ENCODE measurements at places on chromosomes 4 and X.

DNA sequence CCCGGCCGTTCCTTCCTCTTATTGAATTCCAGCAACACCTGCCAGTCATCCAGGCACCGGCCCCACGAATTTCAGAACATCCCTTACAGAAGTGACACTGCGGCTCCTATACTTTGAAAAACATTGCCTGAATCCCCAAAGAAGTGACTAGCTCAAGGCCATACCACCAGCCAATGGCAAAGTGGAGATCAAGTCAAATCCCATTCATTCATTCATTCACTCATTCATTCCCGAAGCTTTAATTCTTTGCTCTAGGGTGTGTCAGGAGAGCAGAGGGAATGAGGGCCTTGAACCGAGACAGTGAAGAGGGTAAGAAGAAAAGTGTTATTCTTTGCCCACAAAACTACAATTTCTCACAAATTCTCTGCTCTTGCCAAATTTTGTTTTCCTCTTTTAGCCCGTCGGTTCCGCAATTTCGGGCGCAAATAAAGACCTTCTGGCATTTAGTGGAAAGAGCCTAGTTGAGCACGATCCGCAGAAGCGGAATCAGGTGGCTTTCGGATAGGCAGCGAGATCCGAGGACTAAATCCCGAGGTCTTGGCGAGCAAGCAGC is 824 bp upstream of the HMGB3 start:
- DNase-seq, result no peak

DNA sequence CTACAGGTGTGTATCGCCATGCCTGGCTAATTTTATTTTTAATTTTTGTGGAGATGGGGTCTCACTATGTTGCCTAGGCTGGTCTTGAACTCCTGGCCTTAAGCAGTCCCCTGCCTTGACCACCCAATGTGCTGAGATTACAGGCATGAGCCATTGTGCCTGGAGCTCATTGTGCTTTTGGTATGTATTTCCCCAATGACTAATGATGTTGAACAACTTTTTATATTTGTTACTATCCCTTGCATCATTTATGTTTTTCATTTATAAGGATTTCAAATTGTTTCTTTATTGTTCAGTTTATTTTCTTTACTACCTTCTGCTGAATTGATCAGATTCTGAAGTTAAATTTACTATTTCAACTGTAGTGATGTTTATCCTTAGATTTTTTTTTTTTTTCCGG is 199.7 kb downstream of the CEP135 start:
- DNase-seq, result no peak

DNA sequence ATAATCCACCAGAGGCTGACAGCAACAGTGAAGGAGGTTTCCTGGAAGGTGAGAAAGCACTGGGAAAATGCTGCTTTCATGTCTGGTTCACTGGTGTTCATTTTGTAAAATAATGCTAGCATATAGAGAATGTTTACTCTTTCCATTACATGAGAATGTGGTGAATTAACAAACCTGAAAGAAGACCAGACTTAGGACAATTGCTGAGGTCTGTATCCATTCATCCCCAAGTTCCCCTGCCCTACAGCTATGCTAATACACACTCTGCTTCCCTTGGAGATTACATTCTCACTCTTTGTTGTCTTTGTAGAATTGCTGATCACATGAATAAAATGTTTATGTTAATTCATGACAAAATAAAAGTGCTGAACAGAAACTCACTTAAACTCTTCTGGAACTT is 99.5 kb downstream of the ARHGAP6 start:
- no peak for DNase-seq

DNA sequence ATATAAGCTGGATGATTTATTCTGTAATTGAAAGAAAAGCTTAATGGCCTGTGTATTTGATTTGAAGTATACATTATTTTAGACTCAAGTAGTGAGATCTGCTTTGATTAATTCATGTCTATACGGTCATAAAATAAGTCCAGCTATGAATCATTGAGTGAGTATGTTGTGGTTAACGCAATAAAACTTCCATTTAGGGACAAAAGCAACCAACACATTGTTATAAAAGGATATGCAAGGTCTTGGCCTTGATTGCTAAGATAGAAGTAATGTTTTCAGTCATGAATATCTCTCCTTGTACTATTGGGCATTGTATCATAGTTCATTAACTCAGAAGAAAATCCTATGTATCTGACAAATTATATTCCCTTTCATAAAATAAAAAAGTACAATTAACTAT is 162.1 kb downstream of the EPHA5 start:
- DNase-seq, result no peak

DNA sequence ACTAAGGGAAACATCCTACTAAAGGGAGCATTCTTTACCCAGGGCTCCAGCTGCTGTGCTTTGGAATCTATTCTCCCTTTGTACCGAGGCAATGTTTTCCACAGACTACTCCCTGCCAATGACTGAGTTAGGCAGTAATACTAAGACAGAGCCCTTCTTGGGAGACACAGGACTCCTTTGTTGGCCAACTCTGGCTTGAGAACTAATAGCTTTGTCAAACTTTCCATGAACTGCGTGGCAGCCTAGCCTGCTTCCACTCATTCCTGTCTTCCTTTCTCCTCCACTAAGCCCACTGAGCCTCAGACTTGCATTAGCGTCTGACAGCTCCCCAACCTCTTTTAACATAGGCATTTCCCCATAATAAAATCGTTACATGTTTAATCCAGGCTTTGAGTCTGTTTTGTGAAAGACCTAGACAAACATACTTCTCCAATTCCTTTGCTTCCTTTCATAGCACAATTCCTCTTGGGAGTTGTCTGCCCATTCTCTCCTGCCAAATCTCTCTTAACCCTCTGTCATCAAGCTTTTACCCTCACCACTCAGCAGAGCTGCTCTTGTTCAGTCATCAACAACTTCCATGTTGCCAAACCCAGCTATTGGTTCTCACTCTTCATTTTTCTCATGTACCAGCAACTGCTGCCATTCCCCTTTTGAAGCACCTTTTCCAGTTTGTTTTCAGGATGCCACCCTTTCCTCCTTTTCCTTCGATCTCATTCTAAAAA is 300.3 kb upstream of the IGFBP7 start:
- DNase-seq, result no peak

- no peak for DNase-seq
Observed at GRCh38 chrX:133697656-133698055, 282.4 kb upstream of the GPC4 start.

GRCh38 chr4:128847082-128847724 is 37.7 kb downstream of the JADE1 start:
- no peak for DNase-seq

DNA sequence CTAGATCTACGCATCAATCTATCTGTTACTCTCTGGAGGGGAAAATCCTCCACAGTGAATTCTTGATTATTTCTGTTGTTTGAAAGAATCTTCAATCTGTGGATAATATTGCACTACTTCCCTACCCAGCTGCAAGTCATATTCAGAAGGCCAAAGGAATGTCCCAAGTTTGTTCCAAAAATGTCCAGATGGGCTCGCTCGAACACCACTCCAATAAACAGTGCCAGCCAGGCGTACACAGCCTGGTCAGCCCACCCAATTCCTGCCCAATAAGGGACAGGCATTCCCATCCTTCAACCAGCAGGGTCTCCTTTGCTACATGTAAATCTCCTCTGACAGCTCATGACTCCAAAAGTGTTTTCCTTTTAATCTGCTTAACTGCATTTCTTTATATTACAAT is 80.7 kb upstream of the GPM6B start:
- DNase-seq, result no peak

DNA sequence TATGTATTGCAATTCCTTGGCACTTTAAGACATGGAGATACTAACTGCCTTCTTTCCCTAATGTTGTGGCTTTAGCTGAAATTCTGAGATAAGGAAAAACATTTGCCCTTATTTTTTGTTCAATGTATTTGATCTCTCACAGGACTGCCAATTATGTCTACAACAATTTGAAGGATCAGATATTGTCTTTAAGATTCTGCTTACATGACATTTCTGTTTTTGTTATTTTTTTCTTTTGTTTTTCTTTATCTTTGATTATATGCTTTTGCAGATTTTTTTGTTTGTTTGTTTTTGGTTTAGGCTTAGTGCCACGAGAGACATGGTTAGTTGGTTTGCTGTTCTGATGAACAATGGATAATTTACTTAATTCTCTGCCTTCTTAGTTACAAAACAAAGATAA is 303.3 kb downstream of the TECRL start:
- DNase-seq, result no peak

DNA sequence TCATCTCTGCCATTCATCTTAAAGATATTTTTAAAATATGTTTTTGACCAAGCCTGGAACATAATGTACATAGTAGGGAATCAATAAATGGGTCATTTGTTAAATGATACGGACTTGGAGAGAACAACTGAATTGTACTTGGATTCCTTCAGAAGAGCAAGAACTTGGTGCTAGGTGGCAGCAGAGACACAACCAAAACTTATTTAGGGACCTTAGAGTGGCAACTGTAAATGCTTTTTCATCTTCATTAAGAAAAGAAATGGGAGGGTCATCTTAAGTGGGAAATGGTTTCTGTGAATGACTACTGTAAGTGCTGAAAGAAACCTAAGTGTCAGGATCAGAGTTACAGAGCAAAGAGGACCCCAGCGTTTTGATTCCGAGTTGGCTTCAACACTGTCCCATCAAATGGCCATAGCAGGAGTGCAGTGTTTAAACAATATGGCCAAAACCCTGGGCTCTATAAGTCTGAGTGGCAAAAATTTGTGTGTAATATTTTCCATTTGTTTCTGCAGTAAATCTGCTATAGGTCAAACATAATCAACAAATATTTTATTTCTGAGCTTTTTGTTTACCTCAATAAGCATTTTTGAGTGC is 213.6 kb downstream of the PALLD start:
- DNase-seq, result peak; percentile 81

DNA sequence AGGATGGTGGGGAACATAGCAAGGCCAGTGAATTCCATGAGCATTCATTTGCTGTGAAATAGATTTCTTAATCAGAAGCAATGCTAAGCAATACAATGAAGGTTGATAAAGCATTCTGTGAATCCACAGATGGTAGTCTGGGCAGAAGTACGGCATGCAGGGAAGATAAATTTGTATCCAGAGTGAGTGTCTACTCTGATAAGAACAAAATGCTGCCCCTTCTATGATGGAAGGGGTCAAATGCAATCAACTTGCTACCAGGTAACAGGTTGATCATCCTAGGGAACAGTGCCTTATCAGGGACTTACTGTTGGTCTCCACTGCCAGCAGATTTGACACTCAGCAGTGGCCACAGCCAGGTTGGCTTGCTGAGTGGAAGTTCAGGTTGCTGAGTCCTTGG is 189.4 kb downstream of the MAB21L2 start:
- no peak for DNase-seq

DNA sequence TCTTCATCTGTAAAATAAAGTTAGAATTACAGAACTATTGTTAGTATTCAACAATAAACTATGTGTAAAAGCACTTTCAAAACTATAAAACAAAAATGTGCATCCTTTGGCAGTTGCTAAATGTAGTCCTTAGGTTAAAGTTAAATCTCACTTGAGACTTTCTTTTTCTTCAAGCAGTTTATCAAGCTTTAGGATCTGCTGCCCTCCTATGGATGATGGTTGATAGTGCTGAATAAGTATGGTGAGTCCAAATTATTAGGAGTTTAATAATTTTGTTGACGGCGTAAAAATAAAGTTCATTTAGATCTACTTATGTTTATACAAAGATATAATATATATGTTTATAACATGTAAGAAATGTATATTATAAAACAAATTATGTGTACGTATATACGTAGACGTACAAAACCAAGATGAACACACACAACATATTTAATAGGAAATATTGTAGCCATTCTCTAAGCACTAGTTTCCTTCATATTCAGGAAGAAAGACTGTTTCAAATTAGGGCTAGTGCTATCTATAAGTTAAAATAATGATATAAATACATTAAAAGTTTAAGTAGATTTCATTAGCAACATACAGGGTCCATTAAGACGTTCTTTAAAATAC is 22.3 kb downstream of the UGT2A2 start:
- peak; percentile 77 for DNase-seq

- peak; percentile 37 for DNase-seq
Observed at GRCh38 chr4:189124149-189124758, 816.4 kb upstream of the FRG1 start.

DNA sequence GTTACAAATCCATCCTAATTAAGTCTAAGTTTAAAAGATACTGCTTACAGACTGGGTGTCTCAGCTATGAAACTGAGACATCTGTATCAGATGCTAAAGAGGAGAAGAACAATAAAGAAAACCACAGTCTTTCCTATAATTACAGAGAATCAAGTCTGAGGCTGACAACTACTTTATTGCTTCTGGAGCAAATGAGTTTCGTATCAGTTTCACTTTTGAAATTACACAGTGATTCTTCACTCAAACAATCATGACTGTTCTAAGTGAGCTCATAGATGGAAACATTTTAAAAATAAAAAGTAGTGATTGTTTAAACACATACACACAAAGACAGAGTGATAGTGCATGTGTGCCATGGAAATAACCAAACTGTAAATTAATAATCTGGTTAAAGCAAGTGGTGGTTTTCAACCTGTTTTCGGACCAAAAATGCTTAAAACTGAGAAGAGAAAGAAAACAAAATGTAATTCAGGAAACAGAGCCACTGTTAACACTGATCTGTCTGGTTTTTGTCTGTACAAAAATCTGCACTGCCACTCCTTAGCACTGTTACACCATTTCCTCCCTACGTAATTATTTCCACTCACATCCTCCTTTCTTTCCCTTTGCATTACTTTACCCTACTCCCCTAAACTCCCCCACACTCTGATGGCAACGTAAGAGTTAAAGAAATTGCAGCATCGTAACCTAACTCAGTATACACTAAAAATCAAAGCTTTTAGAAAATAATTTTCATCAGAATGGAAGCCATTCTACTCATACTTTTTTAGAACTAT is 12.5 kb downstream of the RFC1 start:
- peak; percentile 75 for DNase-seq

GRCh38 chrX:46710927-46711623 is 47.8 kb downstream of the SLC9A7 start:
- no peak for DNase-seq

DNA sequence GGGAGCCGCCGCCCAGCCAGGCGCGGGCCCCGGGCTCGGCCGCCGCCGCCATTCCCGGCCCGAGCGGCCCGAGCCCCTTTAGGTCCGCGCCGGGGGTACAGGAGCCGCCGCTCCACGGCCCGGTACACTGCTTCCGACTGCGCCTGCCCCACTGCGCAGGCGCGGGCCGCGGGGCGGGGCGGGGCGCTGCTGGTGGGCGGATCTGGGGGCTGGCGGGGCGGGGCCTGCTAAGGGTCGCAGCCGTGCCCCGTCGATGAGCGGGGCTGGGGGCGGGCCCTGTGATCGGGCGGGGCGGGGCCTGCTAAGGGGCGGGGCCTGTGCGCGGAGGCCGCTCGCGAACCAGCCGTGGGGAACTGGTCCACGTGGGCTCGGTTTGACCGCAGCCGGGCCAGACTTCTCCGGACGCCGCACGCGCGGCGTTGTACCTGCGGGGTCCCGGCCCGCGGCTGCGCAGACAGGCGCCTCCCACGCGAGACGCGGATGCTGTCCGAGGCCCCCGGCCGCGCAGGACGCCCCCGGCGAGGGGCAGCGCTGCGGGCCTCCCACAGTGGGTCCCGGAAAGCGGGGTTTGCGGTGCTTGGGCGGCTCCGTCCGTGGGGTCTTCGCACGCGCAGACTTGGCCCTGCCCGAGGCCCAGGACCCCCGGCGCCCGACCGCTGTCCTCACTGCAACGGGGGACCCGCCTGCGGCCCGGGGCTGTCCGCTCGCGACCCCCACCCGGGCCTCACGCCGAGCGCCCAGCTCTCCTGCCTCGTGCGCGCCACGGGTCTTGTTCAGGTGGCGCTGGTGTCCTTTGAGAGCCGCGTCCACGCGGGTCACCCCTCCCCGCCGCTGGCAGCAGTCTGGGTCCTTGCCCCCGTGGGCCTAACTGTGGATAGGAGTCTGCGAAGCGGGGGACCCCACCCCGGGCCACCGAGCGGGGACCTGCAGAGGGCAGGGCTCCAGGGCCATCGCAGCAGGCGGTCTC is at the start of gene DGKQ:
DGKQ (minus strand) TSS at position 139 of the 967 bp plus-strand sequence; CDS start at position 52, 87 bp downstream.
- peak; percentile 90 for DNase-seq

Measured in stomach (tissue), 19 donors.